ENCODE measurements at places on chromosomes 5 and 9.

- no peak for DNase-seq
These were observed 456.0 kb downstream of the RAB3C start for GRCh38 chr5:59038798-59039295.

DNA sequence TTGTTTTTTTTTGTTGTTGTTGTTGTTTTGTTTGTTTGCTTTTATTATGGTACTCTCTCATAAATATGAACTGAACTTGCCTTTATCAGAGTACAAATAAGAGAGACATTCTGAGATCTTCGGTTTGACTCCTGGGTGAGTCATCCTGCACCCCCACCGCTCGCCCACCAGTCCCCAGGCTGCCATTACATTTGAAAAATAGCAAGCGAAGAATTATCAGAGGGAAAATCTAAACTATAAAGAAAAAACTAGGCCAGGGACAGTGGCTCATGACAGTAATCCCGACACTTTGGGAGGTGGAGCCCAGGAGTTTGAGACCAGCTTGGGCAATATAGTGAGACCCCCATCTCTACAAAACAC lies 122.1 kb upstream of the MAP3K1 start:
- DNase-seq: peak; percentile 58

DNA sequence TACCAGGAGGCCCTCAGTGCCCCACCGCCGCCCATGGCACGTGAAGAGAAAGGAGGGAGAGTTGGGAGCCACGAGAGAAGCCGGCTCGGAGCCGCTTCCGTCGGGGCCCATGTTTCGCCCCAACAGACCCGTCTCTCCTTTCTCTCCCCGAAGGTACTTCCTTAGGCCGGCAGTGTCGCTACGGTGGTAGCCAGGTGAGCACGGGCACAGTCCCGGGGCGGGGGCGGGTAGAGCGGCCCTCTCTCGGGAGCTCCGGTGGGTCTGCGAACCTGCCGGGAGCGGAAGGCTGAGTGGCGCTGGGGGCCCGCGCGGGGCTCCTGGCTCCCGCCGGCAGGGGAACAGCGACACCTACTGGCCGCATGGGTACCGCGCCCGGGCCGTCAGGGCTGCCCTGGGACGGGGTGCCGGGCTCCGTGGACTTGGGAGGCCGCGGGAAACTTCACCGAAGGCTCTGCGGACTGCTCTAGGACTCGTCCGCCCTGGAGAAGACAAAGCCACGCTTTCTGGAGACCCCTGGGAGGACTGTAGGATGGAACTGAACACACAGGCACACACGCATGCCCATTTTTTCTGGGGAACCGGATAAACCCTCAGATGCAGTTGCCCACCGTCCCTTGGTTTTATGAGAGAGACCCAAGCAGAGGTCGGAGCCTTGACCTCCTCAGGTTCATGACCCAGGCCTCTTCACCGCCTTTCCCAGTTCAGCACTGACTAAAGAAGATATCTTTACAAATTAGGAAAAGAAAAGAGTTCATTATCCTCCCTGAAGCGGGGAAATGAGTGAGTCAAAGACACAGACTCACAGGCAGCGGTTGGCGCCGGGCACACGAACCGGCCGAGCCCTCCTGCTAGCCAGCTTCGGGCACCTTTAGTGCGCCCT lies 202.5 kb downstream of the MEF2C start:
- DNase-seq: peak; percentile 63

DNA sequence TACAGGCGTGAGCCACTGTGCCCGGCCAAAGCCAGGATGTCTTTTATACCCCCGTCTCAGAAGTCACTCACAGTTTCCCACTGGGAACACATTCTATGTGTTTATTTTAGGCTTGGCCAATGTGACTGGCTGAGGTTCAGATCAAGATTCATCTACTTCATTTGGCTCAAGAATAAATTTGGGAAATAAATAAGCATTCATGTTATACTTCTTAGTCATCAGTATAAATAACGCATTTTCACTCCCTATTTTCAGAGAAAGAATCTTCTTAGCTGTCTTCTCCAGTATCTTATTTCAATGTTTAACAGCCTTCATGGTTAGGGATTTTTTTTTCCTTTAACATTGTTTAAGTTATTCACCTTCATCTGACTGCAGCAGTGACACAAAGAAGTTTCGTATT lies 11.8 kb downstream of the S100Z start:
- no peak for DNase-seq

DNA sequence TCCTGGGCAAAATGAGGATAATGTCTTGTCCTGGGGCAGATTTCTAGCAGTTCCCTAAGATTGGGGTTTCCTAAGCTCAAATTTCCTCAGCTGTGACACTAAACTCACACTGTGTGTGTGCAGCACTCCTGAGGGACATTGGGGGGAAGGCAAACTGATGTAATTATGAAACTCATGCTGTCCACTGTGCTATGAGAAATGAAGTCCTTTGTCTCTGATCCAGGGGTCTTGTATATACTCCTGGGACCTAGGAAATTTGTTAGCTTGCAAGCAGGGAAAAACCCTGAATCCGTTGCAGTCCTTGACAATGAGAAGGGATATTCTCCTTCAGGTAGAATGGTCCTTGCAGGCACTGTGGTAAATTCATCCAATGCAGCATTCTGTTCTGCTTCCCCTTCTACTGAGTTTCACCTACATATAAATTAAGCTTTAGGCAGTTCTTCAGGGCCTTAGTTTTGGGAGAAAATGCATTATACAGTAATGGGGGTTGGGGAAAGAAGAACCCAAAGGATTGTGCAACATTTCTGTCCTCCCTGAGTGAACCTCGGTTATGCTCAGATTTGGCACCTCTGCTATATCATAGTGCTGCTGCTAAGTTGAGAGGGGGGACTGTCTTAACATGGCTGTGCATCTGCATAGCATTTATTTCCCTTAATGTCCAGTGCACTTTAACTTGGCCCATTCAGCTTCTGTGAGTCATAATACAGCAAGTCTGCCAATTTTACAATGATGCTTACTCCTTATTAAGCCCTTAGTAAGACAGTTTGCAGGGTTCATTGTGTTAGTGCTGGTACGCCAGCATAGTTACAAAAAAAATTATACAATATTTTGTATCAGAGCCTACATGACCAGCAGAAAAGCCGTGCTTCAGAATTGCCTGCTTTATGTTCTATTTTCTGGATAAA lies 80.2 kb downstream of the PJA2 start:
- DNase-seq: no peak

DNA sequence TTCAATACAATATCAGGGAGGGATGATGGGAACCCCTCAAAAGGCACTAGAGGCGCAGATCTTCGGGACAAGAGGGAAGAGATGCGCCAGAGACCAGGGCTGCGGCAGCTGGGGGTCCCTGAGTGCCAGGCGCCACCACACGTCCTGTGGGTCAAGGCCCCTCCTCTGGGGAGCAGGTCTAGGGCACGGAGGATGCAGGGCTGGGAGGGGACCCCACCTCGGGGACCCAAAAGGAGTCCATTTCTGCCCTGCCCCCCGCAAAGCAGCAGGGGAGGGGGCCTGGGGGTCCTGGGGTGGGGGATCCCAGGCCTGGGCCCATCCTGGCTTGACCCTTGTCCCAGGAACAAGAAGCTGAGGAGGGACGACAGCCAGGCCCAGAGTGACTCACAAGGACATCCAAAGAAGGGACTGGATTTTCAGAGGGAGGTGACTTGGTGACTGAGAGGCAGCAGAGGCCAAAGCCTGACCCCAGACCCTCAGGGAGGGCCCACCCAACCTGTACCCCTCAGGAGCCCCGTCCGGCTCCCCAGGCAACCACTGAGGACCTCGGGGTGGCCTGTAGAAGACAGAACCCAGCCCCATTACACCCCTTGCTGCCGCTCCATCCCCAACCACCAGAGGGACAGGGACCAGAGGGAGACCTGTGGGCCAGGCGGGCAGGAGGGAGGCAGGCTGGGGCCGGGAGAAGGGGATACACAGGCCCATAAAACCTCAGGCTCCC lies 54.2 kb downstream of the LRSAM1 start:
- no peak for DNase-seq

GRCh38 chr5:167843881-167844572 lies 447.4 kb upstream of the WWC1 start:
- no peak for DNase-seq

GRCh38 chr5:95966005-95966404 lies 4.4 kb upstream of the ELL2 start:
- no peak for DNase-seq

DNA sequence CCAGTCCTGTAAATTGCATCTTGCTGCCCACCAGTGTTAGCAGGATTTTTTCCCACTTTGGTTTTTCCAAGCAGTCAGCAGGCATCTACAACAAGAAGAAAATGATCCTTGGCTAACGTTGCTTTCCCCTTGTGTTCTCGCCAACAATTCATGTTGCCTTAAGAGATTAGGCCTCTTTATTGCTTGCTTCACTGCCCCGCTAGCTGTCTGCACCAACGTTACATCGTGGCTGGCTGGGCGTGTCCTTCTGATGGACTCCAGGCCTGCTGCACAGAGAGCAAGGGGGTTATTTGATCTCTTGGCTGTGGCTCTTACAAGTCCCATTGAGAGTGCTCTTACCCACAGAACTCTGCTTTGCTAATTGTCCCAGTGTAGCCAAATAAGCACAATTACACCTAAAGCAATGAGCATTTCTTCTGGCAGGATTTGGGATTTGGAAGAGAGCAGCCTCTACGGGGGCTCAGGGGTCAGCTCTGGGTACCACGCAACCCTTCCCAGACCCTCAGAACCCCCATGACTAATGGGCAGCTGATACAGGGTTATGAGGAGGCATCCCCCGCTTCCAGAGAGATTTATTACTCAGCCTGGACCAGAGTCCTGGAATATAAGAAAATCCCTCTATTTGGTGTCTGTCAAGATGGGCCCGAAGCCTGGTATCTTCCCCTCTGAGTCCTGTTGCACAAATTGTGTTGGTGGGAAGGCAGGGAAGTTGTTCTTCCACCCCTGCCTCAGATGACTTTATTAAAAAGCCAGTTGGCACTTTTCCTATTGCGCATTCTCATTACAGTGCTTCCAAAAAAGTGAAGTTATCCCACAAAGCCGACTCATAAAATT lies 17.6 kb downstream of the DCANP1 start:
- no peak for DNase-seq

- DNase-seq: no peak
These were observed 395.1 kb downstream of the CETN3 start for GRCh38 chr5:90014420-90014819.

DNA sequence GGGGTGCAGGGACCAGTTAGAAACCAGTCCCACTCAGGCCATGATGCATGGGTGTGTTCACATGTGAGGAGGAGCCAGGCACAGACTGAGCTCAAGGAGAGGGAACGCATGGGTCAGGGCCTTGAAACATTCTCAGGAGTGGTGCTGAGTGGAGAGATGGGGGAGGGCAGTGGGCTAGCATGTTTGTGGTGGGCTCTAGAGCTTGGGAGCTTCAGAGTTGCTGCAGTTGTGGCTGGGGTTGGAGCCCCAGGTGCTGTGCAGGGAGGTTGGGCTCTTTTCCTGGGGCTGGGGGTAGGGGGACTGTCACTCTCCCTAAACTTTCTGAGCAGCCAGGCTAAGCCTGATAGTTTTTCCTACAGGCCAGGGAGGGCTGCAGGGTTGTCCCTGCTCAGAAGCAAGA lies 95.4 kb downstream of the DAB2IP start:
- no peak for DNase-seq

GRCh38 chr9:68746525-68746924 lies 41.5 kb downstream of the PIP5K1B start:
- DNase-seq: no peak

DNA sequence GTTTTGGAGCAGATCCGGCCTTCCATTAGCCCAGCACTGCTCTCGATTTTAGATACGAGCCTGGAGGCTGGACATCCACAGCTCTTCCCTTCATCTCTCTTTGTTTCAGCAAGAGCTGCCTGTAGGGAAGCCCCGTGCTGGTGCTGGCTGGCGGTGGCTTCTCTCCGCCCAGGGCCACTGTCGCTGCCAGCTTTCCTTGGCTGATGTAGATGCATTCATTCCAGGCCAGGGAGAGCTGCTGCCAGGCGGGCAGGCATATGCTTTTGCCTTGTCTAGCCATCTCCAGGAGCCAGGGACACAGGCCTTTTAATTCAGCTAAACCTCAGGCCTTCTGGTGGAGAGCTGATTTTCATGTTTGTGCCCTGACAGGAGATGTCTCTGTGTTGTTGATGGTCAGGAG lies 409.3 kb upstream of the CLINT1 start:
- no peak for DNase-seq

DNA sequence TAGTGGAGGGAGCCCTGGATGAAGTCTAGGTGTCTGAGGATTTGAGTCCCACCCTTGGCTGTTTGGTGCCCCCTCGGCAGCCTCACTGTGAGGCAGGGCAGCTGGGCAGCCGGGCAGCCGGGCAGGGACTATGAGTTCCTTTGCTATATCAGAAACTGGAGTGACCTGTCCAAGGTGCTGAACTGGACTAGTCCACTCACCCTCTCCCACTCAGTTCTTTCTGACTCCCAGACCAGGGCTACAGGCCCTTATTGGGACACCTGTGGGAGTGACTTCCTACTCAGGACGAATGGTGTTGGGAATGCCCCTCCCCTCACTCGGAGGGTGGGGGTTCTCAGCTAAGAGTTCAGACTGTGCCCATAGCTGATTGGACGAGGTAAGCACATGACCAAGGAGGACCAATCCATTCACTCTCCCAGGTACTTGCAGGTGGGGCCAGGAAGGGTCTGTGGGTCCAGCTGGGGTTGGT lies 34.1 kb upstream of the RAPGEF1 start:
- DNase-seq: no peak

GRCh38 chr5:149632311-149633251 lies 51.3 kb downstream of the ARHGEF37 start:
- DNase-seq: no peak

- no peak for DNase-seq
These were observed 18.4 kb downstream of the AP3B1 start for GRCh38 chr5:78275998-78276543.

DNA sequence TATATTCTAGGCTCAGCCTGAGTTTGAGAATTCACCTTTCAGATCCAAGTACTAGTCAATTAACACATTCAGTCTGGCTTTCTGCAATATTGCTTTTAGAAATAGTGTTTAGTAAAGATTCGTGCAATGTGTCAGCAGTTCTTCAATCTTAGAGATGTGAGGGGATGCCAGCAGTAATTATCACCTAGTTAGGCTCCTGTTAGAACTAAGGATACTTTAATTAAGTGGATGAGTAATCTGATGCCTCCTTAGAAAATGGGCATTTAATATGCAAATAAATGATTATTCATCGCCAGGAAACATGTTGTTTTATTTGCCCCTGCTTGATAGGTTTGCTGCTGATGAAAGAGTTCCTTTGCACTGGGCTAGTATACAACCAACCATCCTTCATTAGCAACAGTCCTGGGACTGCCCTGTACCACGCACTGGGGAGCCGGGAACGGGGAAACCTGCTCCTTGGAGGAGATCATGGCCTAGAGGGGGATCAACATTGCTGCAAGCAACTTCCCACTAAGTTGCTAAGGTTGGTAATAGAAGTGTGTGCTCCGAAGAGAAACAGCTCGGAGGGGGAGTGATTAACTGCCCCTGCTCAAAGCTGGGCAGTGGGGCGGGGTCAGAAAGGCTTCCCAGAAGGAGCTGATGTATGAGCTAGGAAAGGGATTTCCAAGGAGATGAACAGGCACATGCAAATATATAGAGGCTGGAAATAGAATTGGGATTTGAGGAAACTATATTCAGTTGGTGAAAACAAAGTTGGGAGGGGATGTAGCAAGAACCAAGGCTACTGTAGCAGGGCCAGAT lies 231.8 kb downstream of the DRD1 start:
- no peak for DNase-seq

GRCh38 chr5:169157064-169157463 lies 143.9 kb downstream of the SLIT3 start:
- DNase-seq: no peak

Measured in activated CD4-positive, alpha-beta T cell treated with anti-CD3 and anti-CD28 coated beads, Interleukin-2, amount 50 U/mL, for 4 hours (primary cell).